ENCODE measurements at places on chromosomes 5 and 9.

- DNase-seq: no peak
Observed at GRCh38 chr5:168443533-168443932, 42.7 kb upstream of the RARS1 start.

GRCh38 chr9:69944816-69945215 lies 98.8 kb upstream of the MAMDC2 start:
- no peak for DNase-seq

- DNase-seq: no peak
Observed at GRCh38 chr9:136965771-136966484, 11.4 kb upstream of the PTGDS start.

DNA sequence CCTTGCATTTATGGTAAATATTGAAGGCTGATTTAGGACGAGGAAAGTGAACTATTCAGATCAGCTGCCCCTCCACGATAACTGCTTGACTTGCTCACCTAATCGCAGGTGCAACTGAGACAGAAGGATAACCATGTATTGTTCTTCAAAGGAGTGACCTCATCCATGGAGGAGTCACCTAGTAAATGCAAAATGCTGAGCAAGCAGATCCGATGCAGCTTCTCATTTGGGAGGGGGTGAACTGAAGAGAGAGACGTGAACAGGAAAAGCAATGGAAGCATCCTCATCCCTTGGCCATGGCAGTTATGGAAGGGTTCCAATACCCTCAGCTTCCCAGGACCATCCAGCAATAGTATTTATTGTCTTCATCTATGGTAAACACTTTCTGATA lies 47.5 kb downstream of the RASGRF2 start:
- no peak for DNase-seq

- no peak for DNase-seq
Observed at GRCh38 chr5:117084067-117084466, 509.4 kb upstream of the SEMA6A start.

GRCh38 chr9:134317790-134318414 lies 8.4 kb upstream of the RXRA start:
- no peak for DNase-seq

DNA sequence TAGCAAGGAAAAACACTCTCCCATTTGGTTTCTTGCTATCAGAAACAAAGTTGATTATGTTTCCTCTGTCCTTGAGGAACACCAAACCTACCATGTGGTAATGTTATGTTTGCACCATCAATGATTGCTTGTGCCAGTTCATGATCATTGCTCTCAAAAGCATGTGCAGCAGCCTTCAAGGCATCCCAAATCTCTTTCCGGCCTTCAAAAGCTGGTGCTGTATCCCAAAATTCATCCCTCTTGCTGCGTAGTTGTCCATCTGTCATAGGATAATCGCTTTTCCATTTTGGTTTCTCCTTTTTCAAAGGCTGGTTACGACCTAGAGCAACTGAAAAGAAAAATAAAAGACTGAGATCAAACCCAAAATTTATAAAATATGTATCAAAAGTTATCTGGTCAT lies 40.1 kb downstream of the EFCAB9 start:
- no peak for DNase-seq

GRCh38 chr5:176762489-176762888 lies 47.9 kb upstream of the UNC5A start:
- no peak for DNase-seq

DNA sequence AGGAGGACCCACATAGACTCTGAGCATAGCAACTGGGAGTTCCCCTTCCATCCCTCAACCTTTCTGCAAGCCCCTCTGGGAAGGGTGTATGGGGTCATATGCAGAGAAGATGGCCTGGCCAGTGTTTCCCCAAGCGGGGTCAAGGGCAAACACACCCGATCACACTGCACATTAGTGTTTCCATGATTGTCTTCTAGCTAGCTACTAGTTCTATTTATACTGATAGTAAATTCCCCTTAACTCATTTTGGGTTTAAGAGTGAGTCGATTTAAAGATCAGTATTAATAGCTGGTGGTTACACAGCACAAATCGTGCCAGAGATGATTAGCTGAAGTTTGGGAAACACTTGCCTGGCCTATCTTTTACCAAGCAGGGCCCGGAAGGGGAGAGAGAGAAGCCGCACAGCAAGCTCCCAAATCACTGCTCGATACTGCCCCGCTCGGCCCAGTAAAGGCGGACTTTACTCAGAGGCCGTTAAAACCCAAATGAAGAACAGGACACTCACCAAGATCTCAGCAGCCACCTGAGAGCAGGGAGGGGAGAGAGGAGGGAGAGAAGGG lies 29.4 kb upstream of the TNIP1 start:
- no peak for DNase-seq

- no peak for DNase-seq
Observed at GRCh38 chr5:166535641-166536040, 1755.8 kb upstream of the WWC1 start.

- DNase-seq: no peak
Observed at GRCh38 chr5:128271859-128272464, 188.4 kb downstream of the SLC12A2 start.

GRCh38 chr9:78314953-78315870 lies 18.3 kb downstream of the PSAT1 start:
- no peak for DNase-seq

- no peak for DNase-seq
Observed at GRCh38 chr5:155101697-155102096, 88.1 kb downstream of the KIF4B start.

DNA sequence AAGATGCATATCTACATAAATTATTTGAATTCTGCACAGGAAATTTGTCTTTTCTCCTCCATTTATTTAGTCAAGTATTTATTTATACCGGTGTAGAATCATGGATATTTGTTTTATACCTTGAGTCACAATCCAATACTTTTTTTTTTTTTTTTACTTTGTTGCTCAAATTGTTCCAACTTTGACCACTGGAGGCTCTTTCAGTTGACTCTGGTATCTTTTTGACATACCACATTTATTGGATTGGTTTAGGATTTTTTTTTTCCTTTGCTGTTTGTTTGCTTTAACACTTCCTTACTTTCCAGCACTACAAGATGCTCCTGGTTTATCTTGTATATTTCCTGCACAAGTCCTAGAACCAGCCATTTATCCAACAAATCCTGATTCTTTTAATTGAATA lies 543.1 kb upstream of the RIOK2 start:
- DNase-seq: no peak

- no peak for DNase-seq
Observed at GRCh38 chr9:38251036-38251860, 141.3 kb upstream of the ALDH1B1 start.

GRCh38 chr5:17255471-17256021 lies 38.1 kb downstream of the BASP1 start:
- DNase-seq: no peak

GRCh38 chr5:66981266-66982055 lies 215.1 kb downstream of the CD180 start:
- DNase-seq: no peak

GRCh38 chr9:19030899-19031298 lies 2.1 kb downstream of the SAXO1 start:
- DNase-seq: no peak

DNA sequence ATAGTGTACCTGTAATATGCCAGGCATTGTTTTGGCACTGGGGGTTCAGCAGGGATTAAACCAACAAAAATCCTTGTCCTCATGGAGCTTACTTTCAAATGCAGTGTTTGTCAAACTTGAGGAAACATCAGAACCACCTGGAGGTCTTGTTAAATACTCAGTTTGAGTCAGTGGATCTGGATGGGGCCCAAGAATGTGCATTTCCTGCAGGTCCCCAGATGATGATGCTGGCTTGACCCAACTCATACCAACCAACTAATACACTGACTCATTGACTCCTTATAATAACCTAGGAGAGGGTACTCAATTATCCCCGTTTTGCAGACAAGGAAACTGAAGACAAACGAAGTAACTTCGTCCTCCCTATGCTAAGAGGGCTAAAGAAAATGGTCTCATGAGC lies 11.3 kb downstream of the WWC1 start:
- no peak for DNase-seq

GRCh38 chr5:137714946-137715345 lies 20.9 kb downstream of the KLHL3 start:
- no peak for DNase-seq

DNA sequence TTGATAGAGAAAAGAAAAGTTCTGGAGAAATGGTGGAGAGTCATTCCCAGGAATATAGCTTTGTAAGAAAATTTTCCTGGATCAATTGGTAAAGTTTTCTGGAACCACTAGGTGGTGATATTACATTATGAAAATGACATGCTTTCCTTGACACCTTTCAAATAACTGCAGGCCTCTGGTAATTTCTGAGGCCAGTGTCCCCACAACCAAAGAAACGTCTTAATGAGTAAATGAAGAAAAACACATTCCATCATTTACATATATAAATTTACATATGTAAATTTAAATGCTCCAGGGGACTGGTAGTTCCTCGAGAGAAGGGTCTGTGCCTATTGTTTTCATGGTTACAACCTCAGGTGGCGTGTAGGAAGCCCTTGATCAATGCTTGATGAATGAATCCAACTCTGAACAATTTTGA lies 17.2 kb upstream of the RGS3 start:
- no peak for DNase-seq

GRCh38 chr9:15300218-15300617 lies 6.8 kb downstream of the TTC39B start:
- DNase-seq: no peak

DNA sequence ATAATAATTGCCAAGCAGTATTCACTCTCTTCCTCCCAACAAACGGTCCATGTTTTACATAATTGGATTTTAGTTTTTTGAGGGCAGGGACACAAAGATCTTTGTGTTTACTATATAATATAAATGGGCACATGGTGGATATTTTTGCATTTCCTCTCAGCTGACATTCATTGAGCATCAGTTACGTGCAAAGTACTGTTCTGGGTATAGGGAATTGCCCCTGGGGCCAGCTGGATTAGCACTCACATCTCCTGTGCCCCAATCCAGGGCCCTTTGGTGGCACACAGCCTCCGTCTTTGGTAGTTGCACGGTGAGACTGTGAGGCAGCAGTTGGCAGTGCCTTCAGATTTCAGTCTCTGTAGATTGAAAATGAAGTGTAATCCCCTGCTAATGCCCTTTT lies 1.6 kb downstream of the TDRD7 start:
- no peak for DNase-seq

DNA sequence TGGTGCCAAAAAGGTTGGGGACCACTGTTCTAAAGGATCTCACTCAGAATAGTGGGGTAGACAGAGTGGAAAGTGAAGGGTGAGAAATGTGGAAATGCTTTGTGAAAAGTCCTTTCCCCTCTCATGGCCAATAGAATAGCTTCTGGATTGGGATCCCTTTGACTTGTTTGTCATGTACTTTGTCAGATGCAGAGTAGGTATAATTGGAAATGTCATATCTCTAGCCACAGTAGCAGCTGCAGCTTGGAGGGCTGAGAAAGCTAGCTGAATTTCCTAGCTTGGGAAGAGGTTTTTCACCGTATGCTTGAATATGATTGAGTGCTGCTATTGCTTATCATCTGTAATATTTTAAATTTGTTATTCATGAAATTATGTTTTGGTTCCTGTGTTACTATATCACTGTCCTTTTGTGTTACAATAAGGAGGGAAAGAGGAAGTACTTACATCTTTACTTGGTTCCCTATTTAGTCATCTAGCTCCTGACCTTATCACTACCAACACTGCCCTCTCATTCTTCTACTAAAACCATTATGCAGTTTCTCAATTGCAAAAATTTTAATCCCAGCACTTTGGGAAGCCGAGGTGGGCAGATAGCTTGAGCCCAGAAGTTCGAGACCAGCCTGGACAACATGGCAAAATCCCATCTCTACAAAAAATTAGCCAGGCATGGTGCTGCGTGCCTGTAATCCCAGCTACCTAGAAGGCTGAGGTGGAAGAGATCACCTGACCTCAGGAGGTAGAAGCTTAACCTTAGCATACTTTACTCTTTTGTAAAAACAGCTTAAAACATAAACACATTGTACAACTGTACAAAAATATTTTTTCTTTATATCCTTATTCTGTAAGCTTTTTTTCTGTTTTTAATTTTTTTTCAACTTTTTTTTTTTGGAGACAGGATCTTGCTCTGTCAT lies 12.4 kb downstream of the SLC30A5 start:
- DNase-seq: no peak

DNA sequence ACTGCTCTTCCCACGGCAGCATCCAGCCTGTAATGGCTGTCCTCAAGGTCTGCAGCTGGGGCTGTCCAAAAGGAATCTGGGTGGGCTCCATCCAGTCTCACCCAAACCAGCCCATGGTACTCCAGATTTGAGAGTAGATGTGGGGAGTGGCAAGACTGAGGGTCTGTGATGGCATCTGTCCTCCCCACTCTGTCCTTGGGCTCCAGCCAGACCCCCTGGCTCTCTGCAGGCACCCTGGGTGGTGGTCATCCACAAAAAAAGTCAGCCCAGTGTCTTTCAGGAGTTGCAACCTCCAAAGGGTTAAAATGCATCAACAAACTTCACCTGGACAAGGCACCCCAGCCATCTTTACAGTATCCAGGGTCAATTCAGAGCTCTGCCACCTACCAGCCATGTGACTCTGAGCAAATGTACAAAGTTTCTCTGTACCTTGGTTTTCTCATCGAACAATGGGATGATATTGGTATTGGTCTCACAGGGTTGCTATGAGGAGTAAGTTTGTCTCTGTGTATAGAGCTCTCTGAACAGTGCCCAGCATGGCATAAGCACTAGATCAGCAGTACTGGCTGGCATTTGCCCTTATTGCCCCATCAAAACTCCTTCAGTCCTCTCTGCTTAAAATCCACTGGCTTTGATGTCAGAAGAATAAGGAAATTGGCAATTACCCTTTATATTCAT lies 7.3 kb upstream of the S1PR3 start:
- DNase-seq: no peak

DNA sequence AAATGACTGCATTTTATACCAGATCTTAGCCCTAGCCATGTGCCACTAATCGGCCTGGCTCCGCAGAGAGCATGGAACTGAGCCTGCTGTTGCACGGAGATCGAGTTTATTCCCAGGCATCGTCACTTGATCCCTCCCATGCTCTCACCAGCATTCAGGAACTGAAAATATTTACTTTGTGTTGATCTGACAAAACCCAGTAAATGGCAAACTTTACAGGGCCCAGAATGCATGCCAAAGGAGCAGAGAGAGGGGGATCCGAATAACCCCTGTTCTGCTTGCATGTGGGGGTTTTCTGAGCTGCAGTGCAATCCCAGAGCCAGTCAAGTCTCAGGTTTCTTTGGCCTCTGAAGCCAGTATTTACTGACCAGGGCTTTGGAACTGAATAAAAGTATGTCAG lies 87.3 kb downstream of the GAS1 start:
- DNase-seq: no peak

DNA sequence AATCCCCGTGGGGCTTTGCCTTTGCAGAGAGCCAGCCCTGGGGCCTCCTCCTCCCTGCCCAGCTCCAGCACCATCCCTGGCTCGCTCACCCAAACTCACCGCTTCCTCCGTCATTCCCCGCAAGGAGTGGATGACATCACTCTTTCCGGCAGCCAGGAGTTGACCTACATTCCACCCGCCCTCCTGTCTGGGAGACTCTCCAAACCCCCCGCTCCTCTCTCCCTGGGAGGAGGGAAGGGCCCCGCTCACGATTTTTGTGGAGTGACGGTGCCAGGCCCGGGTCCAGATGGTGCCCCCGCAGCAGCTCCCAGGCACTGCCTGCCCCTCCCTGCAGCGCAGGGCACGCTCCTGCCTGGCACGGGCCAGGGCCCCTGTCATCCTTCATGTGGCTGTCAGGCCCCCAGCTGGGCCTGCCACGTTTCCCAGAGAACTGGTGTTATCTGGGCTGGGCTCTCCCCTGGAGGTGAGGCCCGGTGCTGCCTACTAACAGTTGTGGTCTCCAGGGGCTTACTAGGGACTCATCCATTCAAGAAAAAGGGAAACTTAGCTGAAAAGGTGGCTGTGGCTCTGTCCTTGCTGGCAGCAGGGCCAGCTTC lies 52.3 kb downstream of the NTNG2 start:
- DNase-seq: no peak

GRCh38 chr5:189486-189885 lies 1.8 kb upstream of the LRRC14B start:
- no peak for DNase-seq
